NCI-H526 (cell line): ENCODE measurements at places on chromosomes 3 and 15.

- DNase-seq = no peak
Measured at GRCh38 chr3:170724599-170725280, 138.9 kb upstream of the SLC7A14 start.

DNA sequence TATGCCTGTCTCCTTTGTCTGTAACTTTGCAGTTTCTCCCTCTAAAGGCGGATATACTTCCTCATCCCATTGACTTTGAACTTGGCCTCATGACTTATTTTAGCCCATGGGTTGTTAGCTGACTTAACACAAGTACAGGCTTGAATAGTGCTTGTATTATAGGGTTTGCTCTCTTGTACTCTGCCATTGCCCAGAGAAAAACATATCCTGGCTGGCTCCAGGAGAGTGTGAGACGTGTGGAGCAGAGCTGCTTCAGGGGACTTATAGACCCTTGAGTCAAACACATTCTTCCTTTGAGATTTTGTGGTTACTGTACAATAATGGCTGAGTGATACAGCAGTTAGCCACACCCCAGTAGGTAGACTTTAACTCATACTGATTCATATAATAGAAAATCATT lies 124.0 kb downstream of the RAP2B start:
- DNase-seq = no peak

GRCh38 chr15:26937134-26937533 lies 33.8 kb upstream of the GABRG3 start:
- DNase-seq = no peak

GRCh38 chr15:80727196-80727595 lies 32.1 kb downstream of the ABHD17C start:
- no peak for DNase-seq

- no peak for DNase-seq
Measured at GRCh38 chr3:163561151-163561550, 1517.1 kb downstream of the SI start.
